NCI-H1105 (cell line): ENCODE measurements at places on chromosomes 4 and X.

- DNase-seq, result no peak
Observed at GRCh38 chrX:28966331-28966730, 379.1 kb downstream of the IL1RAPL1 start.

GRCh38 chr4:118557298-118557851, 127.8 kb upstream of the METTL14 start:
- DNase-seq, result peak; percentile 52

- no peak for DNase-seq
Observed at GRCh38 chr4:56656346-56656643, 24.8 kb downstream of the HOPX start.

- DNase-seq, result no peak
Observed at GRCh38 chr4:63348735-63349673, 1060.2 kb downstream of the TECRL start.

DNA sequence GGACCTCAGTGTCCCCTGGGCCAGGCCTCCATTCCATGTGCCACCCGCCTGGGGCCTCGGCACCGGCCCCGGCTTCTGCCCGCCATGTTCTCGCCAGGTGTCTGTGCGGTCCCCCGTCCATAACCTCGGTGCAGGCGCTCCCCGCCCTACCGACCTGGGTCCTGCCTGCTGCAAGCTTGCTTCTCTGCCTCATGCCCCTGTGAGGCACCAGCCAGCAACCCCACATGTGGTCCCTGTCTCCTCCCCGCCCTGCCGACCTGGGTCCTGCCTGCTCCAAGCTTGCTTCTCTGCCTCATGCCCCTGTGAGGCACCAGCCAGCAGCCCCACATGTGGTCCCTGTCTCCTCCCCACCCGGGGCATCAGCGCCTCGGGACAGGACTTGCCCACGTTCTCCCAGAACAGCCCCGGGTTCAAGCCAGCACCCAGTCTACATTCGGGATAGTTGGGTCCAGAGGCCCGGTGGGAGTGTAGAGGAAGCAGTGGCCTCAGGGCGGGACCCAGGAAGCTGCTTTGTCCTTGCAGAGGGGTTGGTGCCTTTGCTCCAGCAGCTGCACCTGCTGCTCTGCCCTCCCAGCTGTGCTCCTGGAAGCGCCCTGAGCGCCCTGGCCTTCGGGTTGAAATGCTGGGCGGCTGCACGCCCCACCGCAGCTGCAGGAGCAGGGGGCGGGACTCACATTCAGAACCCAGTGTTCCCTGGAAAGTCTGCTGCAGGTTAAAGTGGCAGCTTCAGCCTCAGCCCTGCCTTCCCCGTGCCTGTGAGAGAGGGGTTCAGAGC, 20.1 kb upstream of the UVSSA start:
- DNase-seq, result no peak

DNA sequence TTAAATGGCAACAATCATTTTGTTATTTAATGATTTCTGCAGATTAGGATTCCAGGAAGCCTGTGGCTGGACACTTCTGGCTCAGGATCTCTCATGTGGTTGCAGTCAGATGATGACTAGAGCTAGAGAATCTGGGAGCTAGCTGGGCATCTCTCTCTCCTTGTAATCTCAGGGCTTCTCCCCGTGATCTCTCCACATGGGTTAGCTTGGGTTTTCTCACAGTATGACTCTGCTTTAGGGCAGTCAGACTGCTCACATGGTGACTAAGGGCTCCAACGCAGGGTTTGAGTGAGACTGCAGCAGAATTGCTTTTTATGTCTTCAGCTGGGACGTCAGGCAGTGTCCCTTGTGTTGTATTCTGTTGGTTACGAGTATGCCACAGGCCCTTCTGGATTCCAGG, 361.4 kb downstream of the CBLL2 start:
- no peak for DNase-seq

- DNase-seq, result no peak
Observed at GRCh38 chr4:28879900-28880299, 1840.3 kb upstream of the PCDH7 start.

- no peak for DNase-seq
Observed at GRCh38 chr4:101762025-101762424, 28.5 kb upstream of the BANK1 start.

GRCh38 chr4:184889666-184890335, 64.0 kb upstream of the ACSL1 start:
- DNase-seq, result no peak

GRCh38 chrX:128599632-128600031, 547.4 kb upstream of the ACTRT1 start:
- DNase-seq, result no peak

DNA sequence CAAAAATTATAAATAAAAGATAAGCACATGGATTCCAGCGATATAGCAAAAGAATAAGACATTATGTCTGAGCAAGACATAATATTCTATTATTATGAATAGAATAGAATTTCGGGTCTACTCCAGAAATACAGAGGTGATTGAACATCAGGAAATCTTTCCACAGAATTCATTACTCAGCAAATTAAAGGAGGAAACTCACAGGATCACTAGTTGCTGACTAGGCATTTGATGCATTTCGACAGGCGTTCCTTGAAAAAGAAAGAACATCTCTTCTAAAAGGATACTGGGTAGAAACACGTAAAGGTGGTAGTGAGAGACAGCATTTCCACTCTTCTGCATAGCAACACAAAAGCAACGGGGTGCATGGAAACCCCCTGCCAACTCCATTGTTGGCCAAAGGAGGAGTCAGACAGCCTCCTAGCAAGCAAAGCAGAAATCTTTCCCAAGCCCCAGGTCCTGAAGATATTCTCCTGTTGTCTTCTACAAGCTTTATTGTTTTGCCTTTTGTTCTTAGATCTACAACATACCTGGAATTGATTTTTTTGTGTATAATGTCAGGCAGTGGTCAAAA, 14.3 kb upstream of the PDZD4 start:
- DNase-seq, result no peak

DNA sequence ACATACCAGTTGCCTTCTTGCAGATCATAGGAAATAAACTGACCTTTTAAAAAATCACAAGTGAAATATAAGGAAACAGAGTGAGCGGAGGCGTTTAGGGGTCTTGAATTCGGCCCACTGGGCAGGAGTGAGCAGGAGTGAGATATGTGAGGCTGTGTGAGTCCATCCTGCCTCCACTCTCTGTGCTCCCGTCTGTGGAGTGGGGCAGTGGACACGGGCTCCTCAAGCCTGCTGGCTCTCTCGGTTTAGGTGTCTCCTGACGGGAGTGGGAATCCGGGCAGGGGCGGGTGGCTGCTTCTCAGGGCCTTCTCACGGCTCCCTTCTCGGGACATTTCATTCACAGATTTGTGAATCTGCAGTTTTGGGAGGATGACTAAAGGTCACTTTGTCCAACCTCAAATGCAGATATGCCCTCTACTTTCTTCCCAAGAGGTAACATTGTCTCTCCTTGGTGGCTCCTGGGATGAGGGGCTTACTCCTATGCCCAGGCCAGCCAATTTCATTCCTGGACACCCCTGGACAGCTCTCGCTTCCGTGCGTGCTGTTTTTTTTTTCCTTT, 27.6 kb downstream of the CYTL1 start:
- no peak for DNase-seq

GRCh38 chrX:3461397-3462165, 115.1 kb upstream of the MXRA5 start:
- no peak for DNase-seq

DNA sequence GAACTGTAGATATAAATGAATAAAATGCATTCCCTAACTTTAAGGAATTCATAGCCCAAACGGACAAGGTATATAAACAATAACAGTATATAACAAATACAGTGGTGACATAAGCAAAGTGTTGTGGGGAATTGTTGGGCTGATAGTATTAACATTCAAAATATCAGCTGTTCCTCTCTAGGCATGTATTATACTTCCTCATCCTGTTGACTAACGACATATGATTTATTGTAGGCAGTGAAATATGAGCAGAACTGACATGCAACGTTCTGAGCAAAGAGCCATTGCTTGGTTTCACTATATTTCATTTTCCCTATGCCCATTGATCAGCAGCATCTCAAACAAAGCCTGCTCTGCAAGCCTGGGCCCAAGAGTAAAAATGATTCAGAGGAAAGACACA, 143.9 kb downstream of the PTCHD1 start:
- no peak for DNase-seq

DNA sequence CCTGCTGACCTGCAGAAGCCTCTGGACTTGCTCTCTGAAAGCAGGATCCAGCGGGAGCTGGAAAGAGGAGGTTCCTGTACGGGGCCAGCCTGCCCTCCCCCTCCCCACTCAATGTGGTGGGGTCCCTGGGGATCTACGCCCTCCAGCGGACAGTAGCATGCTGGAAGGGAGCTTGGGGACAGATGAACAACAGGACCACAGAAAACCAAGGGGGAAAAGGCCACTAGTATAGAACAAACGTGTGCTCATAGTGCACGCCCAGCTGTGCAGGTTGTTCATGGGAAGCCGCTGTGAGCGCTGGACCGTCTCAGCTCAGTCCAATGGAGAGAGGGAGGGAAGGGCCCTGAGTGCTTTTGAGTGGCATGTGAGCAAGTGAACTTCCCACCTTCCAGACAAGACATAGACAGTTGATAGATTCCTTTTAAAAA, 15.8 kb downstream of the HMX1 start:
- no peak for DNase-seq

DNA sequence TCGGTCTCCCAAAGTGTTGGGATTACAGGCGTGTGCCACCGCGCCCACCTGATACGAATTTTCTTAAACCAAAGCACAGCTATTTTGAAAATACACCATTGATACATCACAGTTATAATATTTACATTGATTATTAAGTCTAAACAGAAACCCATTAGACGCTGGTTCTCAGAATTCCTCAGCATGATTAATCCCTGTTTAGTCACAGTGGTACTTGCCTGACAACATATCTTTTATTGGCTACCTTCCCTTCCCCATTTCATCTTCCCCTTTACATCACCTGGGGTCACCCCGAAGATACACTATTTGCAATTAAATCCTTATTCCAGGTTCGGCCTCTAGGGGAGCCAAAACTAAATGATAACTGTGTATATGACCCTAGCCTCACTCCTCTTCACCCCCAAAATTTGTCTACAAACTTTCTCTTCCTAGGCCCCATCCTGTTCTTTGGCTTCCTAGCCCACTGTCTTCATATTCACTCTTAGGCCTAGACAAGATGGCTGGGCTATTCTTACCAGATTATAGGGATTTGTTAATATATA, 36.8 kb upstream of the IL1RAPL1 start:
- DNase-seq, result no peak

DNA sequence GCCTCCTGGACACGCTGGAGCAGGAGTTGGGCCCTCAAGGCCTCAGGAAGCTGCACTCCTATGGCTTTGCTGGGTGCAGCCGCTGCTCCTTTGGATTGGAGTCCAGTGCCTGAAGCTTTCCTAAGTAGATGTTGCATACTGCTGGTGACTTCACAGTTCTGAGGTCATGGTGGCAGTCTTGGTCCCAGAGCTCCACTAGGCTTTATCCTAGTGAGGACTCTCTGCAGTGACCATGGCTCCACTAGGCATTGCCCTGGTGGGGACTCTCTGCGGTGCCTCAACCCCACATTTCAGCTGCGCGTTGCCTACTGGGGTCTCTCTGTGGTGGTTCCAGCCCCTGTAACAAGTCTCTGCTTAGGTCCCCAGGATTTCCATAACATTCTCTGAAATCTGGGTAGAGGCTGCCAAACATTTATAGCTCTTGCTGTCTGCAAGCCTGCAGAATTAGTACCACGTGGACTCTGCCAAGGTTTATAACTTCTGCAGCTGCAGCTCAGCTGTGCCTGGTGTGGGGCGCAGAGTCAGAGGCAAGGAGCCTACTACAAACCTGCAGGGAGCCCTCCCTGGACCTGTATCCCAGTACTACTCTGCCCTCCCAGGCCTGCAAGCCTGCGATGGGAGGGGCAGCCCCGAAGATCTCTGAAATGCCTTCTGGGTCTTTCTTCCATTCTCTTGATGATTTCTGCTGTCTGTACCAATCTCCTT, 46.0 kb upstream of the NFKB1 start:
- DNase-seq, result no peak

DNA sequence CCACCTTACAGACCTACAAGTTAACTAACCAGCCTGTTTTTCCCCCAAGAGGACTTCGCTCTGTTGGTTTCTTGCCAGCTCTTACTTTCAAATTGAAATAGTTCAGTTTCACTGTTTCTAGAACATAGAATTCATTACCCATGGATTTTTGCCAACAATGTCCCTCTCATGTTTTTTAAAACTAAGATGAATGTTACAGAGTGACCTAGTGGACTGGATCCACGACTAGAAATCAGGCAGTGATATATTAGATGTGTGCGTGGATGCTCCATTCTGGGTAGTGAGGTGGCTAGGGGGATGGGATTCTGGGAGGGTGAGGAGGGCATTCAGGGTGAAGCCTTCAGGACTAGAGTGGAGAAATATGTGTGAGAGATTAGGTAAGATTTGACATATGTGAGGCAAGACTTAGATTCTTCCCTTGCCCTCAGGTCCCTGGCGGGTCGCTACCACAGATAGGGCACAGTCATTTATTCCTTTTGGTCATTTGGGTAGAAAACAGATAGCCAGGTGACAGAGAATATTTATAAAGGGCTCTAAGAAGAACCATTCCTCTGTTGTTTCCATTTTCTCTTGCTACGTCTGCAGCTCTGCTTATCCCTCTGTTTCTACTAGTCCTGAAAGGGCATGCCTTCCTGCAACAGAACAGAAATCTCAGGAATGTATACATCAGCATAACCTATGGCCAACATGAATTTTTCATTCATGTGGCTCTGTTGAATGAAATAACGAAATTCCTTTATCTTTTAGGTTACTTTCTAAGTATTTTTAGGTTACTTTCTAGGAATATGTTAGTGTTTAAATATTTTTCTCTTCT, 15.4 kb upstream of the JADE1 start:
- no peak for DNase-seq

GRCh38 chr4:180717451-180718033, 1525.7 kb upstream of the TENM3 start:
- DNase-seq, result no peak

DNA sequence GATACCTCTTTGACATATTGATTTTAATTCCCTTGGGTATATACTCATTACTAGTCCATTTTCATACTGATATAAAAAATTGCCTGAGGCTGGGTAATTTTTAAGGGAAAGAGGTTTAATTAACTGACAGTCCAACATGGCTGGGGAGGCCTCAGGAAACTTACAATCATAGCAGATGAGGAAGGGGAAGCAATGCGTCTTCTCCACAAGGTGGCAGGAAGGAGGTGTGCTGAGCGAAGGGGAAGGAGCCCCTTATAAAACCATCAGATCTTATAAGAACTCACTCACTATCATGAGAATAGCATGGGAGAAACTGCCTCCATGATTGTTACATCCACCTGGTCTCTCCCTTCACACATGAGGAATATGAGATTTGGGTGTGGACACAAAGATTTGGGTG, 42.4 kb downstream of the MSX1 start:
- no peak for DNase-seq

DNA sequence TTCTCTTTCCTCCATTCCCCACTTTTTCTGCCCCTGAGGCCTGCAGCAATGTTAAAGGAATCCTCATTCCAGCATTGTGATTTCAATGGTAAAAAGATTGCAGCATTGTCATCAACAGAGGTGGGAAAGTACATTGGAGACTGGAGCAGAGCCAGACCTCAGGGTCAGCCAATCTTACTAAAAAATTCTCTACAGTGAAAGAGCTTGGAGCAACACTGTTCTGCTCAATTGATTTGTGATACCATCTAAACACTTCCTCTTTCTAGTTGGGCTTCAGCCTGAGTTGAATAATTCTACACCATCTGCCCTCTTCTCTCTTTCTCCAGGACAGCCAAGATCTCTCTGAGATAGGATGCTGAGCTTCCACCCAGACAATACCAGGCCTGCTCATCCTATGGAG, 176.5 kb downstream of the AR start:
- no peak for DNase-seq
